Suppressor macrophage (primary cell): ENCODE measurements at places on chromosomes 11 and 22.

GRCh38 chr11:122804161-122804560 is 34.1 kb upstream of the CRTAM start:
- no peak for DNase-seq

GRCh38 chr22:48850658-48851287 is 976.9 kb downstream of the BRD1 start:
- DNase-seq, result no peak

DNA sequence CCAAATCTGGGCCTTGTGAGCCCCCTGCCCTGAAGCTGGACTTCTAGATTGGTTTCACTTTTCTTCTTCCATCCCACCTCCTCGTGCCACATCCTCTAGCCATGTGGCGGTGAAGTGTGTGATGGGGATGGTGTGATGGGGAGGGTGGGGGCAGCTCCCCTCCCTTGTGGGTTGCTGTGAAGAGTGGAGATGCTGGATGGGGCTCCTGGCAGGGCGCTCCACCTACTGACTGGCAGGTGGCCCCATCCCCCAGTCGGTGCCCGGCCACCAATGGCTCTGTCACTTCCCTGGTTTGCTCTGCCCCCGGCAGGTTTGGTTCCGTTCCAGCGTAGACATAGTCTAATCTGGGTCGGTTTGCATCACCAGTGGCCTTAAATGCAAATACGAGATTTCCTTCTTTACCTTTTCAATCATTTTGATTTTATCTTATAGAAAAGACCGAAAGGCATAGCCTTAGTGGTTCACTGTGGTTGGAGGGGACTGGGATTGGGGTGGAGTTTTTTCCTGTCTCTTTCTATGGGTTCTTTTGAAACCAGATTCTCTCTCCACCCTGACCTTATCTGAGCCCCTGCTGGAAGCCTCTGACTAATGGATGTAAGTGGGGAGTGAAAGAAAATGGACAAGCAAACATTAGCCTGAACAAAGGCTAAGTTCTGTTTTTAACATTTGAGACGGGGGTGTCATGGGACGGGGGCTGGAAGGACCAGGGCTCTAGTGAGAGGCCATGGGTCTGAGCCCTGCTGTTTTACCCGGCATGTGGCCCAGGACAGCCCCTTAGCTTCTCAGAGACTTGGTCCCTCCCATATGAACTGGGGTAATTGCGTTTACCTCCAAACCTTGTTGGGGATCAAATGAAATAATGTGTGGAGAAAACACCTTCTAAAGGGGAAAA is 149.3 kb downstream of the CACNA1I start:
- DNase-seq, result no peak

- no peak for DNase-seq
Observed at GRCh38 chr11:123559523-123559955, 94.9 kb downstream of the SCN3B start.

DNA sequence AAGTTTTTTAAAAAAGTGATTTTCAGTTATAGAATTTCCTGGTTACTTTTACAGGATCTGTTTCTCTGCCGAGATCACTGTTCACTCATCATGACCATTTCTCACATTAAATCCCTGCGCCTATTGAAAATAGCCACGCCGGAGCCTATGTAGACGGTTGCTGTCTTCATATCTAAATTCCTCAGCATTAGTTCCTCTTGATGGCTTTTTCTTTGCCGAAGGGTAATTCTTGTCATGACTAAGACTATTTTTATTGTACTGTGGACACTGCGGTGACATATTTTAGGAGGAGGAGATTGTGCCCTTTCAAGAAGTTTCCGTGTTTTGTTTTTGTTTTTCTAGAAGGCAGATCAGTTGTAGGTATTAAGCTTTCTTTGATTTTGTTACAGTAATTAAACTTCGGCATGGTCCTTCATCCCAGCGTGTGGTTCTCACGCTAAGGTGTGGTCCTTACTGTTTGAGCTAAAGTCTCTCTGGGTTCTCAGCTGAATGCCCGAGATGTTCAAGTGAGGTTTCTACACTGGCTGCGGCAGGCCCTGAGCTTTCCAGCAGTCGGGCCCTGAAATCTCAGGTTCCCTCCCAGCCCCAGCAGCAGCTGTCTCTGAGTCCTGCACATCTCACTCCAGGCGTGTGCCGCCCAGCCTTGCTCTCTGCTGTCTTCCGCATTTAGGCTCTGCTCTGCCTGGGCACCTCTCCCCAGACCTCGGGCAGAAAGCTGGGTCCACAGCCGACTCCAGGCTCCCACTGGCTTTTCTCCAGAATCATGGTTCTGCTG is 1110.5 kb downstream of the TBC1D22A start:
- no peak for DNase-seq

GRCh38 chr11:2888266-2888968 is 2.8 kb upstream of the CDKN1C start:
- peak; percentile 88 for DNase-seq

- DNase-seq, result no peak
Observed at GRCh38 chr11:61893981-61894380, 2.6 kb upstream of the FADS3 start.

DNA sequence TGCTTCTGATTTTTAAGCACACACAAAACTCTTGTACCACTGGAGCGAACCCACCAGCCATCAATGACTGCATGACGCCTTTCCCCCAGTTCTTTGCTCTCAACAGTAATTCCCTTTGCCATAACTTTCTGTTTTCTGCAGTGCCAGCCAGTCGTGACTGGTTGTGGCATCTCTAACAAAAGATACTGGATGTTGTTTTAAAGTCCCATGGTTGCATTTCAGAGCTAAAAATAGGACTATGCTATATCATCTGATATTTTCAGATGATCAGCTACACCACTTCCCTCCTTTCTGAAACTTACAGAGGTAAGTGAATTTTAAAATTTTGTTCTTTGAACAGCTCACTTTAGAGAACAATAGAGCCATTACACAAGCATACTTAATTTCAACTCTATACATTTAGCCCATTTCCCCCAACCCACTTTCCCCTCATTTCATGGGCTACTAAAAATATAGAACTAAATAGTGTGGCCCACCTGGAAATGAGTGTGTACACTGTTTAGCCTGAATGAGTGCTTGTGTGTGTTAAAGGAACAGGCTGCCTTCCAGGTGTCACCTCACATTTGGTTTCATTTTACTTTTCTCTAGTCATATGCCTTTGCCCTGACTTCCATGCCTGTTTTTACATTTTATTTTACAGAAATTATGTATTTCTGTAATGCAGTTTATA is 136.9 kb upstream of the ZC3H12C start:
- peak; percentile 43 for DNase-seq

GRCh38 chr22:40240686-40241085 is 63.0 kb downstream of the TNRC6B start:
- no peak for DNase-seq

DNA sequence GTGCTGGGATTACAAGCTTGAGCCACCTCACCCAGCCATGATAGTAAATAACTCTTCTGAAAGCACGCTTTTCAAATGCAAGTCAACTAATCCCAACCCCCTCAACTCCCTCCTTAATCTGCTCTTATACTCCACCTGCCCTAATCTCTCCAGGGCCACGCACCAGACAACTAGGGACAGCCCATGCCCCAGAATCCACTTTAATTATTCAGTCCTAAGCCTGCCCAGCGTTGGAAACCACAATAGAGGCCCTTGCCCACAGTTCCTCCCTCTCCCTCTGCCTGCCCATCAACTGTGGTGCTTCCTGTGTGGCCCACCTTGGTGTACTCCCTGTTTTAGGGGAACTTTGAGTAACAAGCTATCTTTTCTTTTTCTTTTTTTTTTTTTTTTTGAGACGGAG is 2.7 kb upstream of the VPREB3 start:
- DNase-seq, result no peak

DNA sequence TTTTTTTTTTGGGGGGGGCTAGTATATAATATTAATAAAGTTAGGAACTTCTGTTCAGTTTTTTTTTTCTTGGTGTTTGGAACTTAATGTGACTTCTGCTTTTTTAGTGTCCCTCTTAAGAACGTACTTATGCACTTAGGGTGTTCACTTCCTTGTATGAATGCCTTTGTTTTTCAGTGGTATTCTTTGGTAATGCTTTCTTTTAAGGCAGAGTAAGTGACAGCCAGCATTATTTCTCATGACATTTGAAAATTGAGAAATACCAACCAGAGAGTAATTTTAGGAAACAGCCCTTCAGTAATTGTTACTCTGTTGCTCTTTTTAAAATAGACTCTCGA is 2.4 kb downstream of the GRK3 start:
- DNase-seq, result peak; percentile 49

DNA sequence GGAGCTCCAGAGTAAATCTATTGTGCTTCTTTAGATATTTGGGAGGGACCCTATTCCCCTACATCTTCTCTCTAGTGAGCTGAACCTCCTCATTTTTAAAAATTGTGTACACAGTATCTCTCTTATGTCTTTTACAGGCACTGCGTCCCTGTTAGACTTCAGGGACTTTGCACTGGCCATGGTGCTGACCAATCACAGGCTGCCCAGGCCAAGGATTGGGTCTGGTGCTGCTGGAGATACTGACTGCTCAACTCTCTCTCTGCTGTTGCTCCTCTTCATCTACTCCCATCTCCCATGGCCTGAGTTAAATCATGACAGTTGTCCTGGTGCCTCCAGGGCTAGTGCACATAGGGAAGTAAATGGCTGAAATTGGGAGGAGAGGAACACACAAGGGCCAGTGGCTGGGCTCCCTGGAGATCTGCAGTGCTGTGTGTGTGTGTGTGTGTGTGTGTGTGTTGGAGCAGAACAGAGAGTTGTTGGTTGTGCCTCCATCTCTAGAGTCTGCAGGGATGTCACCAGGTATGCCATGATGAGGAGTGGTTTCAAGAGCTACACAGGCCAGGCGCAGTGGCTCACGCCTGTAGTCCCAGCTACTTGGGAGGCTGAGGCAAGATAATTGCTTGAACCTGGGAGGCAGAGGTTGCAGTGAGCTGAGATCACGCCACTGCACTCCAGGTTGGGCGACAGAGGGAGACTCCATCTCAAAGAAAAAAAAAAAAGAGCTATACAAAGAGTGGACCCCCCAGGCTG is 155.3 kb downstream of the ST3GAL4 start:
- DNase-seq, result no peak

- DNase-seq, result no peak
Observed at GRCh38 chr11:35090125-35090524, 48.8 kb upstream of the CD44 start.

DNA sequence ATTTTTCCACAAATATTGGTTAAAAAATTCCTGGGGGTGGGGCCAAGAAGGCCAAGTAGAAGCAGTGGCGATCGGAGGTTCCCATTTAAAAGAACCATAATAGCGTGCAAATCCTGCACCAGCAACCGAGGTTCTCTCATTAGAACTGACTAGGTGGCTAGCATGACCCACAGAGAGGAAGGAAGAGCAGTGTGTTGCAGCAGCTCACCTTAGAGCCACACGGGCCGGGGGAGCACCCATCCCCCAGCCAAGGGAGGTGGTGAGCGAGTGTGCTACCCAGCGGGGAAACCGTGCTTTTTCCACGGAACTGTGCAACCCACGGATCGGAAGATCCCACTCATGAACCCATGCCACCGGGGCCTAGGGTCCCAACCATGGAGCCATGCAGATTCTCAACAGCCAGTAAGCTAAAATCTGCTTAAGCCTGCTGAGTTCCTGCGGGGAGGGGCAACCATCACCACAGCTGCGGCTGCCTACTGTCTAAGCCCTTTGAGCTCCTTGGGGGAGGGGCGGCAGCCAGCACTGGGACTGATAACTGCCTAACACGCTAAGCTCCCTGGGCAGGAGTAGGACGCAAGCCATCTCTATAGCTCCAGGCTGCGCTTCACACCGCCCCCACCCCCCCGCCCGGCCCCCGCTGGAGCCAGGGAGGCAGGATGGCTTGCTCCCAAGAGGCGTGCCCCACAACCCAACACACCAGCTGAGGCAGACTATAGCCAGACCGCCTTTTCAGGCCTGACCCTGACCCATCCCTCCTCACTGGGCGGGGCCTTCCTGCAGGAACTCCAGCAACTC is 21.0 kb upstream of the HTATIP2 start:
- no peak for DNase-seq

DNA sequence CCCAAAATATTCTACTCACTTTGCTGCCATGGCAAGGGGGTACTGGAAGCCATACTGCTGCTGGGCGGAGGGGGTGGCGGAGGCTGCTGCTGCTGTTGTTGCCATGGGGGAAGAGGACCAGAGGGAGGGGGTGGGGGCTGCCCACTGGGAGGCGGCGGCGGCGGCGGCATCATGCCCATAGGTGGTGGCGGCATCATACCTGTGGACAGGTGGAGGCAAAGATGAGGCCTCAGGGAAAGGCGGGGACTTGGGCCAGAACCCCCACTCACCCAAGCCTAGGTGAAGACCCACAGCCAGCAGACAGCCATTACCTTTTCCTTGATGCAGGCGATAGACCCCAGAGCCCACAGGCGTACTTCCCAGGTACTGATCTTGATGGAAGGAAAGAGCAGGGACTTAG is 7.1 kb upstream of the PYGM start:
- no peak for DNase-seq

GRCh38 chr22:22157348-22157725 is 87.2 kb upstream of the VPREB1 start:
- no peak for DNase-seq

- no peak for DNase-seq
Observed at GRCh38 chr11:130115218-130115617, 44.4 kb upstream of the ST14 start.

GRCh38 chr11:85534806-85535205 is 92.3 kb downstream of the DLG2 start:
- DNase-seq, result no peak

DNA sequence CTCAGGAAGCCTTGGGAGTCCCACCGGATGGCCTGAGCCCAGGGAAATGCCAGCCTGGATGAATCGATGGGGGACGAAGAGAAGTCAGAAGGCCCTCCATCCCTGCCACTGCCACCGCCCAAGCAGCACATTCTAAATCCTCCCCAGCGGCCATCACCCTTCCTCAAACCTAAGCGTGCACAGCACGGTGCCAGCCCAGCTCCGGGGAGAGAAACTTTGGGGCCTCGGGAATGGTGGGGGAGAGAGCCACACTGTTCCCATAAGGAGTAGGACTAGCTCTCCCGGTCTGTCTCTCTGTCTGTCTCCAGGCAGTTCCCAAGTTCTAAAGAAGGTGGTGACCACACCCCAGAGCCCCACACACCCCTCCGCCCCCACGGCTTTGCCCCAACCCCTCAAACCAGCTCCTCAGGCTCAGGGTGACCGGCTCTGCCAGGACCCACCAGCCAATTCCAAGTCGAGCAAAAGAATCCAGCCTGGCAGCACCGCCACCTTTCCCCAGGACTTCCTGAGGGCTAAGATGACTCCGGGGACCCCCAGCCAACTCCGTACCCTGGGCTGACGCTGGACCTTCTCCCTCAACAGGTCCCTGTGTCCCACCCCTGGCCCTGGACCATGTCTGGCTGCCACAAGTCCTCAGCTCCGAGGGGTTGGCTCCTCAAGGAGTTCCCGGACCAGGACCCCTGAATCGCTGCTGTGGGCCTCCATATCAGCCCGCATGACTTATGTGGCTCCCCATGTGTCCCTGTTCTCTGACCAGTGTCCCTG is 2.7 kb downstream of the AHNAK start:
- DNase-seq, result peak; percentile 46

GRCh38 chr11:86537541-86538222 is 134.7 kb downstream of the ME3 start:
- no peak for DNase-seq

- peak; percentile 92 for DNase-seq
Observed at GRCh38 chr11:68212421-68213134, 518 bp downstream of the KMT5B start.
